Vagina (tissue), 2 donors: ENCODE measurements at places on chromosomes 13 and 19.

DNA sequence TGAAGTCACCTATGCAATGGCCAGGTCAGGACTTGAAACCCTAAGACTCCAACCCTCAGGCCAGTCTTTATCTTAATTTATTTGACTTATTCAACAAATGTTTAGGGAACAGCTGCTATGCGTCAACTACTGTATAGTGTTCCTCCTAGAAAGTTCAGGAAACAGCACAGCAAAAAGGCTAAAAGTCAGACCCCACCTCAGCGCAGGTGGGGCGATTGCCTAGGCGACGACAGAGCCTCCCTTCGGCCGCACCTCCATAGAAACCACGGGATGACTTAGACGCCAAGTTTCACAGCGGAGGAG lies 502 bp downstream of the VRK3 start:
- H3K4me1 ChIP-seq = peaks cover 44% of the 10 kb centered on the region
- no peaks in the 10 kb centered on the region for H3K27me3 ChIP-seq
- peak overlapping the region; percentile 81 for H3K4me3 ChIP-seq

GRCh38 chr19:41888926-41889325 lies 5.9 kb downstream of the ARHGEF1 start:
- H3K27ac ChIP-seq = no peak overlapping the region
- peaks cover 14% of the 10 kb centered on the region for H3K36me3 ChIP-seq
- DNase-seq = no peak
- H3K4me3 ChIP-seq = no peak overlapping the region
- H3K27me3 ChIP-seq = no peaks in the 10 kb centered on the region

DNA sequence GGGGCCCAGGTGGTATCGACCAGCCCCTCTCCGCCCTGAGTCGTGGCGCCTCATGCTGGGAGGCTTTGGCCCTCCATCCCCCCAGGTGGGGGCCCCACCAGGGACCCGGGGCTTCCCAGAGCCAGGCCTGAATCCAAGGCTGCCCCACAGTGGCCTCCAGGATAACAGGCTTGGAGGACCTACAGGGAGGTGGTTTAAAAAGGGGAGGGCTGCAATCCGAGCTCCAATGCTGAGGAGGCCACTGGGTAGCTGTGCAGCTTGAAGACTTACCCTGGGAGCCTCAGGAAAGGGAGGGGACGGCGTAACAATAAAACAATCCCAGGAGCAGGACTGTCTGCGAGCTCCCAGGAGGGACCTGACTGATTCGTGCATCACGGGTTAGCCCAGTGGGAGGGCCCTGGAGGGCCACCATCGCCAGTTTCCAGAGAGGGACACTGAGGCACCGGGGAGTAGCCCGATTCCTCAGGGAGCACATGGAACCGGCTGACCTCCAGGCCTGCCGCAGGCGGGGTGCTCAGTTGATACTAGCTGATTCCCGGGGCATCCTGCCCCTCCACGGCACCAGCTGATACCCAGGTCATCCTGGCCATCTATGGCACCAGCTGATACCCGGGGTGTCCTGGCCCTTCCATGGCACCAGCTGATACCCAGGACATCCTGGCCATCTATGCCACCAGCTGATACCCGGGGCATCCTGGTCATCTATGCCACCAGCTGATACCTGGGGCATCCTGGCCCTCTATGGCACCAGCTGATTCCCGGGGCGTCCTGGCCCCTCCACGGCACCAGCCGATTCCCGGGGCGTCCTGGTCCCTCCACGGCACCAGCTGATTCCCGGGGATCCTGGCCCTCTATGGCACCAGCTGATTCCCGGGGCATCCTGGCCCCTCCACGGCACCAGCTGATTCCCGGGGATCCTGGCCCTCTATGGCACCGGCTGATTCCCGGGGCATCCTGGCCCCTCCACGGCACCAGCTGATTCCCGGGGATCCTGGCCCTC lies 3.7 kb upstream of the C2CD4C start:
- H3K27me3 ChIP-seq = peaks cover 11% of the 10 kb centered on the region
- DNase-seq = no peak
- peaks cover 16% of the 10 kb centered on the region for H3K4me1 ChIP-seq
- H3K27ac ChIP-seq = no peak overlapping the region
- H3K36me3 ChIP-seq = no peaks in the 10 kb centered on the region

DNA sequence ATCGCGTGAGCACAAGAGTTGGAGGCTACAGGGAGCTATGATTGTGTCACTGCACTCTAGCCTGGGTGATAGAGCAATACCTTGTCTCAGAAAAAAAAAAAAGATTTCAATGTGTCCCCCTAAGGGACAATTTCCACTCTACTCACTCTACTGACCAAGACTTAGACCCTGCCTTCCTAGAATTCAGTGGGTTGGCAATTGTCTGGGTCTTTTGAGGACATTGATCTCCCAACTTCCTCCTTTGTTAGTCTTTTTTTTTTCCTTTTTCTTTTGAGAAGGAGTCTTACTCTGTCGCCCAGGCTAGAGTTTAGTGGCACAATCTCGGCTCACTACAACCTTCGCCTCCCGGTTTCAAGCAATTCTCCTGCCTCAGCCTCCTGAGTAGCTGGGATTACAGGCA lies 2.2 kb downstream of the SPTBN4 start:
- H3K27ac ChIP-seq = no peak overlapping the region
- peaks cover 26% of the 10 kb centered on the region for H3K4me1 ChIP-seq
- H3K4me3 ChIP-seq = no peak overlapping the region
- no peaks in the 10 kb centered on the region for H3K27me3 ChIP-seq
- DNase-seq = no peak

DNA sequence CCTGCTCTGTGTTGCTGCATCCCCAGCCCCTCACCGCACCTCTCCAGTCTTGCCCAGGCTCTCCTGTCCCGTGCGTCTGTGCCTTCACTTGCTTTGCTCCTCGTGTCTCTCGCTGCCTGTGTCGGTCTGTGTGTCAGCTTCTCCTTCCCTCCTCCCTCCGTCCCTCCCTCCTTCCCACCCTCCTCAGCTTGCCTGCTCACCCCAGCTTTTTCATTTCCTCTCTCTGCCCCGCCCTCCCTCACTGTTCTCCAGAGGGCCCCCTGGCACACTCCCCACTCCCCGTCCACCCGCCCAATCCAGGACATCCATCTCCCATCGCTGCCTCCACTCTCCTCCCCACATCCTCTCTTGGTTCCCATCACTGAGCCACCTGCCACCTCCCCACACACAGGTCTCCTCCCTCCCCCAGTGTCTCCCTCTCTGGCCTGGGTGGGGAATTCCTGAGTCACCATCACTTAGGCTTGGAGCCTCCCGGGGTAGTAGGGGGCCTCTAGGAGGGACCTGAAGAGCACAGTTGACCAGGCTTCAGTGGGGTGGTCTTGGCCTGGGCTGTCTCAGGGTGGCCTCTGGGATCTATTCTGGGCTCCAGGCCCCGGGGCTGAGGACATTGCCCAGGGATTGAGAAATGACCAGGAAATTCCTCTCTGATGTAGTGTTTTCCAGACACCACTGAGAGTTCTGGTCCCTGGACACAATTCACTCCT lies at the start of gene PTGIR:
TSS of gene PTGIR (minus strand) at position 132 of the 704 bp plus-strand sequence. CDS start 864 bp downstream, outside the sequence.
- H3K27me3 ChIP-seq = no peaks in the 10 kb centered on the region
- H3K4me1 ChIP-seq = peaks cover 36% of the 10 kb centered on the region
- peak within 1 kb of the TSS; percentile 87 for H3K27ac ChIP-seq
- no peaks in the 10 kb centered on the region for H3K36me3 ChIP-seq
- no peak for DNase-seq

GRCh38 chr13:48231080-48231479 lies 1.9 kb upstream of the ITM2B start:
- H3K4me1 ChIP-seq = peaks cover 36% of the 10 kb centered on the region
- no peak for DNase-seq

GRCh38 chr19:30053558-30053957 lies 111.5 kb downstream of the URI1 start:
- no peaks in the 10 kb centered on the region for H3K4me1 ChIP-seq
- H3K27ac ChIP-seq = no peak overlapping the region
- H3K4me3 ChIP-seq = no peak overlapping the region
- no peaks in the 10 kb centered on the region for H3K36me3 ChIP-seq
- no peak for DNase-seq
